Nucleus accumbens (tissue), 56 donors: ENCODE measurements at places on chromosomes 11 and 22.

DNA sequence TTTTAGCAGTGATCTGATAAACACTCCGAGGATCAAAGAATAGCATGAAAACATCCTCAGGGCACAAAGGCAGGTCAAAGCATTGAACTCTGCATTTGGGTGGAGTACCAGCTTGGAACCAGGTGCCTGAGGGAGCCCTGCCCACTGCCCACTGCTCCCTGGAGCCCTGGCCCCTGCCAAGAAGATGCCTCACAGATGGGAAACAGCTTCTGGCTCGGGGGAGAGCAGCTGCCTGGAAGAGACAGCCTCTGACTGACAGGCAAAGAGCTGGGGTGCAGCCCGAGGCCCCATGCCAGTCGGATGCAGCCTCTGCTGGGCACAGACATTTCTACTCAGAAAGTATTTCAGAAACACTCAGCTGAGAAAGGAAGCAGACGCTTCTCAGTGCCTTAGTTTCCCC lies 13.2 kb downstream of the LMO1 start:
- DNase-seq = no peak

- no peak for DNase-seq
Observed at GRCh38 chr11:86067009-86067850, 1.7 kb downstream of the PICALM start.

GRCh38 chr11:69662021-69662698 lies 13.0 kb downstream of the LTO1 start:
- no peak for DNase-seq

- no peak for DNase-seq
Observed at GRCh38 chr11:60902625-60903024, 3.8 kb downstream of the PRPF19 start.

DNA sequence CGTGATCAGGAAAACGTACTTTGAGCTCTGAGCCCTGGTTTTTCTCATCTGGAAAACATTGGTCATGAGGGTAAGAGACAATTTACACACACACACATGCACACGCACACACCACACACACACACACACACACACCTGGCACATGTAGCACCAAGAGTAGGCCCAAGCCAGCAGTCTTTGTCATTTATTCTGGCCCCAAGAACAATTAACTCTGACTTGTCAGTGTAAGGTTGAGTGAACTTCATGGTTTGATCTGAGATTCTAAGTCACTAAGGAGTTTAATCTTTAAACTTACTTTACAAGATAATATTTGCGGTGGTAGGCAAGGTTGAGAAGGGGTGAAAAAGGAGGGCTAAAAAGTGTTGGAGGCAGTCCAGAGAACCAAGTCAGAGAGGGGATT lies 44.1 kb downstream of the MMP20 start:
- DNase-seq = no peak

GRCh38 chr22:36247955-36248354 lies 5.0 kb upstream of the APOL1 start:
- no peak for DNase-seq

GRCh38 chr11:8006349-8006977 lies 19.3 kb downstream of the EIF3F start:
- DNase-seq = peak; percentile 43

DNA sequence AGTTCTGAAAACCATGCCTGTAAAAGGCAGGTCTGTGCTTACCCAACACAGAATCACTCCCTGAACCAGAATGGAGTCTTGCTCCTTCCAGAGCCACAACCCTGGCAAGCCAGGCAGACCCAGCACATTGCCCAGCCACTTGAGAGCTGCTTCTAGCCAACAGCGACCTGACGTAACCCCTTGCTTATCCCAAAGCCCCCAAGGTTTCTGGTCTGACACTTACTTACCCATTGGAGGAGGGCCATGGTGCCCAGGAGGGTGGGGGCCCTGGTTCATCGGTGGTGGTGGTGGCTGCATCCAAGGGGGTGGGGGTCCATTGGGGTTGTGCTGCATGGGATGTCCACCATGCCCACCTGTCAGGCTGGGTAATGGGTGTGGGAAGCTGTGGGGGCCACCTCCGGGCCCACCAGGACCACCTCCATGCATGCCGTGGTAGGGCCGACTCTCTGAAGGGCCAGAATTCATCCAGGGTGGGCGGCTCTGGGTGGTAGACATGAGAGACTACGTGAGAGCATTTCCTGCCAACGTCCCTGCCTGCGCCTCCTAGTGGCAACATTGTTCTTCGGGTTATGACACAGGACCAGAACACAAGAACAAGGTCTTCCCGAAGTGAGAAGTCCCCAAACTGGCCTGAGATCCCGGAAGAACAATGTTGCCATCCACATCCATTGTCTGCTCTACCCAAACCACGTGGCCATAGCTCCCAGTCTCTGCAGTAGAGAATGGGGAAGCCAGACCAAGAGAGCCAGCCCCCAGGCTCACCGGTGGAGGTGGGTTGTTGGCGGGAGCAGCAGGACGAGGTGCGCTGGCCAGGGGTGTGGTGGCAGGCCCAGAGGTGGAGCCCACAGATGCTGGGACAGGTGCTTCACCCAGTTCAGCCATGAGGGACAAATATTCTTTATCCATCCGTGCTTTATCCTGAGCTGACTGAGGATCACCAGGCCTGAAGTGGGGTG lies 7.8 kb upstream of the PYGM start:
- no peak for DNase-seq

GRCh38 chr11:78525720-78526119 lies 48.9 kb downstream of the NARS2 start:
- DNase-seq = no peak

- no peak for DNase-seq
Observed at GRCh38 chr11:111631024-111631665, 28.9 kb downstream of the SIK2 start.

DNA sequence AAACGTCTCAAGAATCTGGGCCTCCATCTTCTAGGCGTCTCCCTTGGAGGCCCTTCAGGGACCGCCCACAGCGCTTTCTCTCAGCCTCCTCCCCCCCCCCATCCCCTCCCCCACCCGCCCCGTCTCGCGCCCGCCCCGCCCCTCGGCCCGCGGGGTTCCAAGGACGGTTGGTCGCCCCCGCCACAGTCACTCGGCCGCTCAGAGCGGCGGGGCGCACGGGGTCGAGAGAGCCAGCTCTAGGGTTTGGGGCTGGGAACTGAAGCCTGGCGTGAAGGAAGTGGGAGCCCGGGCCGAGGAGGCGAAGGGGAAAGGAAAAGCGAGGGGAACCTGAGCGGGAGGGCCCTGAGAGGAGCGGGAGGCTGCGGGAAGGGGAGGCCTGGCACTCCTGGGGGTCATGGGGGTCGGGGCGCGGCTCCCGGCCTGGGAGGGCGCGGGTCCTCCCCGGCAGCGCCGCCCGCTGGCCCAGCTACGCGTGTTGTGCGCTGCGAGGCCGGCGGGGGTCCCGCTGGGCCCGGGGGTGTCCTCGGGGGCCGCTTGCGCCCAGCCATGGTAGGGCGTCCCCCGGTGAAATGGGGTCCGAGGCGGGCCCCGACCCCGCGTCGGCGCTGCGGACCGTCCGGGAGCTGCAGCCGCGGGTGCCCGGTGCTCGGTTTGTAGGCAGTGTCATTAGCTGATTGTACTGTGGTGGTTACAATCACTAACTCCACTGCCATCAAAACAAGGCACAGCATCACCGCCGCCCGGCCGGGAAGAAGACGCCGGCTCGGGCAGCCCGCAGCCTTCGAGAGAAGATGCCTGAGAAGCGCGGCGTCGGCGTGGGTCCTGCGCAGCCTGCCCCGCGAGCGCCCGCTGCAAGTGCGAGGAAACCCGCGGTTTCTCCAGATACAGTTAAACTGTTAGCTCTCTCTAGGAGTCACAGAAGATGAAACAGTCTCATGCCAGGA lies at the start of gene BTG4:
Gene BTG4 (minus strand): TSS at position 91 of the 944 bp plus-strand sequence. CDS start 13,610 bp downstream, outside the sequence.
- no peak for DNase-seq

DNA sequence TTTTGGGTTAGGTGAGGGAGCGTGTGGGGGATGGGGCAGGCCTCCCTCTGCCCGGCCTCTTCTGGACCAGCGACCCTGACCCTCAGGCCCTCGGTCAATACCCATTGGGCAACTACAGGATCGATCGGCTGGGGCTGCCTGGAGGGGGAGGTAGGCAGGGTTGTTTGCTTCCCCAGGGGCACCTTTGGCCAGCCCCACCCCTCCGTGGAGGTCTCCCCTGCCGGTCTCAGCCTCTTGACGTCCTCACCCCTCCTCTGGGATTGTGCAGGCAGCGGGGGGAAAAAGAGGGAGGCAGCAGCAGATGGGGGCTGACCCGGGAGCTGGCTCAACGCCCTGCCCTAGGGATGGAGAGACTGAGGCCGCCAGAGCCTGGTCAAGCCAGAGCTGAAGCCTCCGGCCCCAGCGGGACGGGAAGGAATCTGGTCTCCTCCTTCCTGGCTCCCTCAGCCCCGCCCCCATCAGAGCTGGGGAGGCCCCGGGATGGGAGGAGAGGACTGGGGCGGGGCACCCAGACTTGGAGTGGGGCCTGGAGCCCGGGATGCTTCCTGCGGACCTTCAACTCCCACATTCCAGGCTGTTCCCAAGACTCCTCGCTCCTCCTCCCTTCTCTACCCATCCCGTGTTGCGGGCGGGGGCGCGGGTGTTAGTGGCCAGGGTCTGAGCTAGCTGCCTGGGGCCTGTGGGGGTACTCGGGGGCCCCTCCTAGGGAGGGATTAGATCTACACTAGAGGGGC lies 14.4 kb upstream of the CDC42EP1 start:
- no peak for DNase-seq

GRCh38 chr22:26977741-26978376 lies 320.5 kb downstream of the MIAT start:
- DNase-seq = no peak

DNA sequence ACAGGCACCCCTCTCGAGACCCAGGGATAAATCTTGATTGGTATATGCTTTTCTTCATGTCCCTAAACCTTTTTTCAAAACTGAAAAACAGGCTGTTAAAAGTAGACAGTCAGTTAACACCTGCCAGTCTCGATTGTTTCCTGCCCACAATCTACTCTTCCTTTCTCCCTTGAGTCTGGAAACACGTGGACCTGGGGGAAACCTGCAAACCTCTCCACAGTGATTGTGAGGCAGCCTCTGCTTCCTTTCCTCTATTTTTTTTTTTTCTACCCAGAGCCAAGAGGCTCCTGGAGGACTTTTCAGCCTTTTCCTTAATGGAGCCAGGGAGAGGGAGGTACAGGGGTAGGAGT lies 69.4 kb upstream of the CLMP start:
- no peak for DNase-seq

DNA sequence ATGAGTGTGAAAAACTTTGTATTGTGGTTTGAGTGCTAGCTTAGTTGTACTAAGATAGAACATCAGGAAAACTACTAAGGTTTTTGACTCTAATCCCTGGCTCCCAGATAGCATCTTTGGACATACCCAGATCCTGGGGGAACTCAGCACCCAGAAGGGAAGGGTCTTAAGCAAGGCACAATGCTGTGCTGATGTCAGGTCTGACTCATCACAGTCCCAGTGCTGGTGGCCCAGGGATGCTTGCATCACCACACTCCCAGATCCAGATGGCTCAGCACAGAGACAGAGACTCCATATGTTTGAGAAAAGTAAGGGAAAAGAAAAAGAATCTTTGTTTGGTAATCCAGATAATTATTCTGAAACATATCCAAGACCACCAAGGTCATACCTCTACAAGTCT lies 18.3 kb upstream of the OR56A3 start:
- no peak for DNase-seq

DNA sequence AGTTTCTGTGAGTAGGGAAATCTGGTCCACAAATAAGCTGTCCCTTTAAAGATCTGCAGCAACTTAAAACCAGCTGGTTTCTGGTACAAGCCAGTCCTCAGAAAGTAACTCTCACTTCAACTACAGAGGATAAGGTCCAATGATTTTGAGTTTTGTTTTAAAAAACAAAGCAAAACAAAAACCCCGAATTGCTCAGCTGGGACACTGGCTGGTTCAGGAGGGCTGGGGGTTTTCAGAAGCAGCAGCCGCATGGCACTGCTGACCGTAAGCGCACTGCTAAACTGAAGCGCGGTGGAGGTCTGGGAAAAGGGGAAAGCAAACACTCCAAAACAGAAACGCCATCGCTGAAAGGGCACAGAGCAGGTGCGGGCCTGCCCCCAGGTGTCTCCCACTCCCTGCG lies 59.7 kb downstream of the MICAL3 start:
- no peak for DNase-seq

- DNase-seq = no peak
Observed at GRCh38 chr11:69443968-69444364, 37.5 kb upstream of the LINC01488 start.

- DNase-seq = no peak
Observed at GRCh38 chr11:64558869-64559268, 32.2 kb upstream of the SLC22A12 start.

DNA sequence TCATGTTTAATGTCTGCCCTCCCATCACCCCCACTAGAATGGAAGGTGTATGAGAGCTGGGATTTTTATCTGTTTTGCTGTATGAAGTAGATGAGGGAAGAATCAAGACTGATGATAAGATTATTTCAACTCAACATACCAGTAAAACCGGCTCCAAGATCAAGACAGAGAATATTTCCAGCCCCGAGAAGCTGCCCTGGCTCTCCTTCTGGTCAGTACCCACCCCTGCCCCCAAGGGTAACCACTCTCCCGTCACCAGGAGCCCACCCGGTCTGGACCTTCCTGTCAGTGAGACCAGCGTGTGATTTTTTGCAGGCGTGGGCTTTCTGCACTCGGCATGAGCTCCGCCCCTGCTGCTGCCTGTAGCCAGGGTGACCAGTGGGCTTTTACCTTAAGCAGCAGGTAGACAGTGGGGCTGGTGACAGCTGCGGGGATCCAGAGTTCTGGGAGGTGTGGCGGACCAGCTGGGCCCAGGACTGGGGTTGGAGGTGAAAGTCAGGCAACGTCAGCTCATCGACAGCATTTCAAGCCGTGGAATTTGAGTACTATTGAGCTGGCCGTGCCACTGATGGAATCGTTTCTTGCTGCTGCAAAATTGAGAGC lies 25.6 kb downstream of the RPL3 start:
- no peak for DNase-seq

DNA sequence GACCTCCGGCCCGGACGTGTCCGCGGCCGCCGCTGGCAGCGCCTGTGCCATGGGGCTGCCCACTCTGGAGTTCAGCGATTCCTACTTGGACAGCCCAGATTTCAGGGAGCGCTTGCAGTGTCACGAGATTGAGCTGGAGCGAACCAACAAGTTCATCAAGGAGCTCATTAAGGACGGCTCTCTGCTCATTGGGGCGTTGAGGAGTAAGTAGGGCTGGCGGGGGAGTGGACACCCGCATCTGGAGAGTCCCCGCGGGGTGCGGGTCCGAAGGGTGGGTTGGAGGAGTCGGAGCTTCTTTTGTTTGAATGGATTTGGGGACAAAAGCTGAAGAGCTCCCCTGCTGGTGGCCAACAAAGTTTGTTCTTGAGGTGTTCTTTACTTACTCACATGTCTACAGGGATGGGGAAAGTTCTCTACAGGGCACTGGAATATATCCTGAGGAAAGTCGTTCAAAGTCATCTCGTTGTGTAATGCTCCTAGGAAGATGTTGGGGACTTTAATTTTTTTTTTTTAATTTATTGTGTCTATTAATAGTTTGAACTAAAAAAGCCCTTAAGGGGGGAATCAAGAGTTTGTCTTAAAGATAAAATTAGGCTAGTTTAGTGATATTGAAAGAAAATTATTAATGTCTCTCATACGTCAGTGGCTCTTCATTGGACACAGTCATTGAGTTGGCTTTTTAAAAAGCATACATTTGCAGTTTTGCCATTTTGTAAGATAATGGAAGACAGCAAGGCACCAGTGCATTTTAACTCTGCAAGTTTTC lies 725 bp downstream of the ARHGAP42 start:
- DNase-seq = no peak

GRCh38 chr22:47281126-47282106 lies 519.0 kb downstream of the TBC1D22A start:
- DNase-seq = no peak
